Femur (tissue), 1 donor: ENCODE measurements at places on chromosomes 16 and 17.

DNA sequence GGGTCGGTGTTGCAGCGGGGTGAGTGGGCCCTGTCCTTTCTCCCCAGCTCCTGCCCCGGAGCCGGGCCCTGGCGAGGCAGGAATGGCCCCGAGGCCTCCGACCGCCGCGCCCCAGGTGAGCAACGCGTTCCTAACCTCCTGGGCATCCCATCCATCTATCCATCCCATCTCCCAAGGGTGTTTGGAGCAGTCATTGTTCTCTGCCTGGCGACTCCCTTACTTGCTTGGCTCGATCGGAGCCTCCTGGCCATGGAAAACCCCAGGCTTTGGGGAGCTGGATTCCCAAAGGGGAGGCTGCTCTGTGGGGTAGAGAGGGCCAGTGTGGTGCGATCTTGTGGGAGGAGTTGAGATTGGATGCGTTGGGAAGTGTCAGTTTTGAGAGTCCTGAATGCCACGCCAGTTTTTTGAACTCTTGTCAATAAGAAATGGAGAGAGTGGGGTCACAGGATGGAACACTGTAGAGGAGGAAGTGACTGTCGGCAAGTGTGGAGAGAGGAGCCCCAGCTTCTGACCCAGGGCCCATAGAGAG is 684 bp downstream of the ZFP90 start:
- DNase-seq = no peak

DNA sequence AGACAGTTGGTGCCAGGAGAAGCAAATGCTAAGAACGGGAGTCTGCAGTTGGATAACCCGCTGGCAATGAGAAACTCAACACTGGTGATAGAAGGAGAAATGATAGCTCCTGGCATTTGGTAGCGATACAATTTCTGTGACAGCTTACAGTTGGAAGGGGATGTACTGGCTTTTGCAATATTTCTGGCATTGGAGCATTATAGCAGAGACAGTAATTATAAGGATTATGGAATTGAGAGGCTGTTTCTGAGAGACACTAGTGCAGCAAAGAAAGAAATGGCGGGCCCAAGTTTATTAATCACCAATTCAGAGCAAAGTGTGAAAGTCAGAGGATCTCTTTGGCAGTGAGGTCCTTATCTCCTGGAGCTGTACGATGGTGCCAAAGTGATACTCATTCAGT is 16.1 kb upstream of the SDK2 start:
- DNase-seq = no peak

GRCh38 chr17:39171933-39172332 is 6.0 kb upstream of the ARL5C start:
- DNase-seq = no peak

DNA sequence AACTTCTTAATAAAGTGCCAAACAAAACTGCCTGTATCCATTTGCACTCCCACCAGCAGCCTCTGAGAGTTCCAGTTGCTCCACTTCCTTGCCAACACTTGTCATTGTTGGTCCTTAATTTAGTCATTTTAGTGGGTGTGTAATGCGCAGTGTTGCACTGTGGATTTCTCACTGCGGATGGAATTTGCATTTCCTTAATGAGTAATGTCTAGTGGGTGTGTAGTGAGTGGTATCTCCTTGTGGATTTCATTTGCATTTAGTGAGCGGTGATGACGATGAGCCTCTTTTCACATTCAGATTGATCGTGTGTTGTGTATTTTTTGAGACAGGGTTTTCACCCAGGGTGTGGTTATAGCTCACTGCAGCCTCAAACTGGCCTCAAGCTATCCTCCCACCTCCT is 4.1 kb upstream of the MSLN start:
- DNase-seq = no peak

DNA sequence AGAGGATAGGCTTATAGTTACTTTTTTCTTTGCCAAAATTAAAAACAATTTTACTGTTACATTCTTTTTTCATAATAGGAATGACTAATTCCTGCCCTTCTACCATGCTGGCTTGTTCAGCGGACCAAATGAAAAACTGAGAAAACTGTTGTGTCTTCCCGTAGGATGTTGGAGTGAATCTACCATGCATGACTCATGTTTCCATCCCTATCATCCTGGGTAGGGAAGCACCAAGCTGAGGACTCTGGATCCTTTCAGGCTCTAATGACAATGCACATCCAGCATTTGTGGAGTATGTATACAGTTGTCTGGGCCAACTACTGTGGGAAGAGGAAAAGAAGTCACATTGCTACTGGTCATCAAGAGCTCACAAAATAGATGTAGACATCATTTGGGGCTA is 41.1 kb upstream of the DHX8 start:
- DNase-seq = no peak

GRCh38 chr16:84795329-84796053 is 24.3 kb upstream of the CRISPLD2 start:
- peak; percentile 76 for DNase-seq

GRCh38 chr16:84434800-84435199 is 66.5 kb downstream of the ATP2C2 start:
- DNase-seq = no peak

DNA sequence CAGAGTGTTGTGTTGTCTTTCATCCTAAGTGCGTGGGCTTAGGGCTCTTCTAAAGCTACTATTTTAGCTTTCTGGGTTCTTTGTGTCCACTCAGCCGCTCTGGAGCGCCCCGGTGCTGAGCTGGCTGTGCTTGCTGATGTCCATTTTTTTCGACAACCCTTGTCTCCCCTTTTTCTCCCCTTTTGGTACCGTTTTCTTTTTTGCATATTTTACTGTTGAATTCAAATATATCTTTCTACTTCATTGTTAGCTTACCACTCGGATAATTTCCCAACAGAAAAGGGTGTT is 1.2 kb downstream of the SRRM2 start:
- DNase-seq = peak; percentile 14

DNA sequence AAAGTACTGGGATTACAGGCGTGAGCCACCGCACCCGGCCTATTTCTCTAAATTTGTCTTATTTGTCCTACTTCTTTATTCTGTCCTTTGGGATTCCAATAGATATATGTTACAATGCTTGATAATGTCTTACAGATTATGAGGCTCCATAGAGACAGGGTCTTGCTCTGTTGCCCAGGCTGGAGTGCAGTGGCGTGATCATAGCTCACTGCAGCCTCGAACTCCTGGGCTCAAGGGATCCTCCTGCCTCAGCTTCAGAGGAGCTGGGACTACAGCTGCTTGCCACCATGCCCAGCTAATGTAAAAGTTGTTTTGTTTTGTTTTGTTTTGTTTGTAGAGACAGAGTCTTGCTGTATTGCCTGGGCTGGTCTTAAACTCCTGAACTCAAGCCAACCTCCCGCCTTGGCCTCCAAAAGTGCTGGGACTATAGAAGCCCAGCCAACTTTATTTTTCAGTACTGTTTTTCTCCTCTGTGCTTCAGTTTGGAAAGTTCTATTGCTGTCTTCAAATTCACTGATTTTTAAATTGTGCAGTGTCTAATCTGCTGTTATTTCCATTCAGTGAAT is 10.3 kb downstream of the ANKRD13B start:
- DNase-seq = peak; percentile 59

DNA sequence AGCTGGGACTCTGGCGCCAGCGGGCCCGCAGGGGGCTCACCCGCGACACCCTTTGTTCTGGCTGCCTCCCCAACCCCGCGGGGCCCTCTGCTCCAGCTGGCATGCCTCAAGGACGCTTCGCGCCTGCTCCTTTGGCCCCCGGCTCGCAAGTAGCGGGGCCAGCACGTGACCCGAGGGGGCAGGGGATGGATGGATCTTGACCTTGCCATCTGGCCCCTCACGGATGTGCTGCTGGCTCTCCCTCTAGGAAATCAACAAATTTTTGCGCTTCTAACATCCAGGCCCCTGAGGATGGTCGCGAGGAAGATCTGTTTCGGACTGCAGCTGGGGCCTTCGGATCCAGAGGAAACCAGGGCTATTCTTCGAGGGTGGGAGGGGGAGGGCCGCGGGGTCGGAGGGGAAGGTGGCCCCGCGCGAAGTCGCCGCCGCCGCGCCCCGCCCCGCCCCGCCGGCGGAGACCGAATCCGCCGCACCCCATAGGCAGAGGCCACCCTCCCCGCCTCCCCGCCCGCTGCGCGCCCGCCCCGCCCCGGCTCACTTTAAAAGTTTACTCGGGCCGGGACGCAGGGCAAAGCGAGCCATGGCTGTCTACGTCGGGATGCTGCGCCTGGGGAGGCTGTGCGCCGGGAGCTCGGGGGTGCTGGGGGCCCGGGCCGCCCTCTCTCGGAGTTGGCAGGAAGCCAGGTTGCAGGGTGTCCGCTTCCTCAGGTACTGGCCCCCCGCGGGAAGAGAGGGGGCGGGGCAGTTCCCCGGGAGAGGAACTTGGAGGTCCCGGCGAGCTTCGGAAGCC is at the start of gene ACSF2:
ACSF2 (plus strand) TSS at position 537 of the 790 bp plus-strand sequence; CDS start at position 581, 44 bp downstream.
- peak; percentile 83 for DNase-seq

DNA sequence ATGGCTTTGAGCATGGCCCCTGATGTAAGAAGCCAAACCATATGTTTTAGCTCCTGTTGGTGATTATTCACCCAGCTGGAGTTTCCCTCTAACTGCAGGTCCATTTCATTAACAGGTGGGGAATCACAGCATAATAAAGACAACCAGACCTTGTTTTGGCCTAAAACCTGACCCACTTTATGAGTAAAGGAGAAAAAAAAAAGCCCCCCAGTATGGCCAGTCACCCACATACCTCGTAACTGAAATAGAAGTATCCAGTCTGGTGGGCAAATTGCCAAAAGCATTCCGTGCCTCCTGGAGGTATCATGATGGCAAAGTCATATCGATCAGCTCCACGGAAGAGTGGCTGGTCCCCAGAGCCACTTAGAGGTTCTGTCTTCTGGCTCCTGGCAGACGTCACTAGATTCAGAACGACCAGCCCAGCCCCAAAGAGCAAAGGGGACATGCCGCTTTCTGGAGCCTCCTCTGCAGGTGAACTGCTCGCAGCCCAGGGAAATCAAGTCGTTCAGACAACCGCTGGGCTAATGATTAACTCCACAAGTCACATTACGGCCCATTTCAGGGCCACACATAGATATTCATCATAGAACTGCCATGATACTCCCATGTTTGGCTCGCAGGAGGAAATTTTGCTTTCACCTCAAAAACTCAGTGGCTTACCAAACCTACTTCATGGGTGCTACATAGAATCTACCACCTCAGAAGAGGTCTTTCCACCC is at the start of gene TMED6:
TMED6 (minus strand) TSS at position 478 of the 719 bp plus-strand sequence; CDS start at position 445, 33 bp downstream.
- DNase-seq = no peak

DNA sequence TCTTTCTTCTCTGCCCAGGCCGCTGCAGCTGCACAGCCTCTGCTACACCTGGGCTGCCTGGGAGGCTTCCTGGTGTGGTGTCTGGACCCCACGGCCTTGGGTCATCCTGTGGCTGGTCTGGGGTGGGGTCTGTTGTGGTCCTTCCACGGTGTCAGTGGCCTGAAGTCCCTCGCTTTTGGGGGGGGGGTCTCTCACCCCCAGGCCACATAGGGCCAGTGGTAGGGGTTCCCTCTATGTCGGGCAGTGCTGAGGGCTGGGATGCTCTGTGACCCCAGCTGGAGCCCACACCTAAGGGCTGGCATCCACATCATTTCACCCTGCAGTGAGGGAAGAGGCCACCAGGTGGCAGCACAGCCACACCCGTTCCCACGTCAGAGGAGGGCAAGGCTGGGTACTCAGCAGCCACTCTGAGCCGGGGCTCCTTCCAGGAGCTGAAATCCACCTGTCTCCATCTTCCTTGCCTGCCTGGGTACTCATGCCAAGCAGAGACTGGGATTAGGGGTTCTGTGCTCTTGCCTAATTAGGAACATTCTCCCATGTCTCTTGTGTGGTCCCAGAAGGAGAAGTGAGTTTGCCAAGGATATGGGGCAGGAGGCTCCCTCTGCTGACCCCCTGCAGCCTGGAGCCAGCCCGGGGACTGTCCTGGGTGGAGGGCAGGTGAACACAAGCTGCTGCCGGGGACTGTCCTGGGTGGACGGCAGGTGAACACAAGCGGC is 13.0 kb downstream of the ENGASE start:
- peak; percentile 78 for DNase-seq

- no peak for DNase-seq
These were observed 26.9 kb downstream of the BANP start for GRCh38 chr16:87978127-87978526.

GRCh38 chr17:7515911-7516610 is 31.9 kb downstream of the POLR2A start:
- DNase-seq = no peak

DNA sequence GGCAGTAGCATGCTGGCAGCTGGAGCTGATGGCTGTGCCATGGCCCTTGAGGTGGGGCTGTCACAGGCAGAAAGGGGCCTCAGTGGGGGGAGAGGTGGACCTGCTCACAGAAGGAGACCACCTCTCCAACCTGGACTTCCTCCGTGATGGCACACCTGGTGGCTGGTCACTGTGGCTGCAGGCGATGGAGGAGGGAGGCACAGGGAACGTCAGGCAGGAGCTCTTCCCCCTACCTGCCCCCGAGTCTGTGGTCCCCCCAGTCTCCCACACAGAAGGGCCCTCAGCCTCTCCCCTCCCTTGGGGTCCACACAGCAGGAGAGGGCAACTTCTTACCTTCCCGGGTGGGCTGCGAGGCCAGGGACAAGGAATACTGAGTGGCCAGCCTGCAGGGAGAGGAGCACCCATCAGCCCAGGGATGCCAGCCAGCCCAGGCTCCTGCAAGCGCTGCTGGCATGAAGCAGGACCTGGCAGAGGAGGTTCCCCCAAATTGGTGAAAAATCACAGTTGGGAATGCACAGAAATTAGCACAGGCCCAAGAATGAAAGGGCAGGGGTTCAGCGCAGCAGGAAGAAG is 96.5 kb downstream of the GOSR1 start:
- no peak for DNase-seq

DNA sequence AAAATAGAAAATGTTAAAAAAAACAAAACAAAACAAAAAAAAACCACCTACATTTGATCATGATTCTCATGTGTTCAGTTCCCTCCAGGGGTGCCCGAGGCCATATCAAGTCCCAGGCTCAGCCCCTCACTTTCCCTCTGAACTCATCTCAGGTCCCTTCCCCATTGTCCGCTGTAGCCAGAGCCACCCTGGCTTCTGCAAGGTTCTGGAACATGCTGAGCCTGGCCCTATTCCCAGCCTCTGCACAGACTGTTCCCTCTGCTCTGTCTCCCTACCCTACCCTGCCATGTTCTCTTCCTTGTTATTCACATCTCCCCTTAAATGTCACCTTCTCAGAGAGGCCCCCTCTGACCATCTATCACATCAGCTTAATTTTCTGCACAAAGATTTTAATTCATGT is 46.9 kb downstream of the TK2 start:
- peak; percentile 18 for DNase-seq

GRCh38 chr16:76222853-76223252 is 54.3 kb upstream of the CNTNAP4 start:
- DNase-seq = no peak

- DNase-seq = no peak
These were observed 14.0 kb downstream of the LAT start for GRCh38 chr16:28998837-28999236.

DNA sequence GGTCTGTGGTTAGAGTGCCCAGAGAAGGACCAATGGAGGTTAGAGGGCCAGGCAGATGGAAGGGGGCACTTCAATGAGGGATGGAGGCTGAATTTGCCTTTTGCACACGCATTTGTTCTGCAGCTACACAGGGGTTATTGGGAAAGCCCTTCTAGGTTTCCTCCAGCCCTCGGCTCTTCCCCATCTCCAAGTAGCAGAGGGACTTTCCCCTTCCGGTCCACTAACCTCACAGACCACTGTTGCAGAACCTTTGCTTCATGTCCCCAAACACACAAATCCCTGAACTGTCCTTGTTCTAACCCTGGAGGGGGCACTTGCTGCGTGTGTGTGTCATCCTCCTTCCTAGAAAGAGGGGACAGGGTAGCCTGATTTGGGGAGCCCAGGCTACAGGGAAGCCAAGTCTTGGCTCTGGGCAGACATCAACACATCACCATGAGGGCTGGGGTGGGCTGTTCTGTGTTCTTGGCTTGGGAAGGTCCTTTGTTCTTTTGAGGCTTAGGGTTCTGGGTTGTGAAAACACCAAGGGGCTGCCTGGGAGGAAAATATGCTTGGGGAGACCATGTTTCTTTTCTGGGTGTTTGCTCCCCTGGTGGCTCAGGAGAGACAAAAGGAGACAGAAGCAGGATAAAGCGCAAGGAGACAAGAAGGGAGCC is 7.3 kb upstream of the NR1D1 start:
- DNase-seq = peak; percentile 43
